Common myeloid progenitor, CD34-positive (primary cell): ENCODE measurements at places on chromosomes 1 and 21.

GRCh38 chr1:111795401-111795800 lies 39.7 kb downstream of the DDX20 start:
- no peaks in the 10 kb centered on the region for H3K36me3 ChIP-seq
- no peak for DNase-seq

GRCh38 chr1:17914131-17914530 lies 159.0 kb downstream of the ACTL8 start:
- no peak overlapping the region for H3K4me3 ChIP-seq
- H3K36me3 ChIP-seq: no peaks in the 10 kb centered on the region
- H3K4me1 ChIP-seq: no peaks in the 10 kb centered on the region
- H3K27ac ChIP-seq: no peak overlapping the region
- DNase-seq: no peak

GRCh38 chr1:192265516-192266173 lies 51.1 kb upstream of the RGS21 start:
- DNase-seq: peak; percentile 56
- H3K27ac ChIP-seq: no peak overlapping the region
- no peak overlapping the region for H3K4me3 ChIP-seq

DNA sequence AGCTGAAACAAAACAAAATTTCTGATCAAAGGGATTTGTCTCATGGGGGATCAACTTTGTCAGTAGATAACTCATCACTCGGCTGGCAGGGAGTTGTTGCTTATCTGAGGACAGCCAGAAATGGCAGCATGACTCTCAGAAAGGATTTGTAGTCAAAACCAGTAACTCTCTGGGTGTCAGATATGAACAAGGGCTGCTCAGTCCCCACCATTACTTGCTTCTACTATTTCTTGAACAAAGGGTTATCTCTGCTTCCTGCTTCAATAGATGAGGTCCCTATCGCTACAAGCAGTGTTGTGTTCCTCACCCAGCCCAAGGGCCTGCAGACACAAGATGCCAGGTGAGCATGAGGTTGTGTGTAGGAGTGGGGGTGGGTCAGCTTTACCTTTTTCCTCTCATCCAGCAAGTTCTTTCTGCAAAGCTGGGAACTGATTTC lies 116.2 kb downstream of the PTBP2 start:
- no peak overlapping the region for H3K4me3 ChIP-seq
- H3K4me1 ChIP-seq: no peaks in the 10 kb centered on the region
- H3K27ac ChIP-seq: no peak overlapping the region
- no peaks in the 10 kb centered on the region for H3K27me3 ChIP-seq
- DNase-seq: no peak

- H3K36me3 ChIP-seq: no peaks in the 10 kb centered on the region
- H3K27me3 ChIP-seq: no peaks in the 10 kb centered on the region
- H3K27ac ChIP-seq: no peak overlapping the region
- no peaks in the 10 kb centered on the region for H3K4me1 ChIP-seq
- no peak overlapping the region for H3K4me3 ChIP-seq
- no peak for DNase-seq
Observed at GRCh38 chr1:217982331-217983050, 302.6 kb upstream of the RRP15 start.

GRCh38 chr1:16338961-16339360 lies 13.3 kb downstream of the FBXO42 start:
- H3K36me3 ChIP-seq: no peaks in the 10 kb centered on the region
- H3K27ac ChIP-seq: no peak overlapping the region
- DNase-seq: no peak
- H3K27me3 ChIP-seq: no peaks in the 10 kb centered on the region
- H3K4me1 ChIP-seq: peaks cover 3% of the 10 kb centered on the region

DNA sequence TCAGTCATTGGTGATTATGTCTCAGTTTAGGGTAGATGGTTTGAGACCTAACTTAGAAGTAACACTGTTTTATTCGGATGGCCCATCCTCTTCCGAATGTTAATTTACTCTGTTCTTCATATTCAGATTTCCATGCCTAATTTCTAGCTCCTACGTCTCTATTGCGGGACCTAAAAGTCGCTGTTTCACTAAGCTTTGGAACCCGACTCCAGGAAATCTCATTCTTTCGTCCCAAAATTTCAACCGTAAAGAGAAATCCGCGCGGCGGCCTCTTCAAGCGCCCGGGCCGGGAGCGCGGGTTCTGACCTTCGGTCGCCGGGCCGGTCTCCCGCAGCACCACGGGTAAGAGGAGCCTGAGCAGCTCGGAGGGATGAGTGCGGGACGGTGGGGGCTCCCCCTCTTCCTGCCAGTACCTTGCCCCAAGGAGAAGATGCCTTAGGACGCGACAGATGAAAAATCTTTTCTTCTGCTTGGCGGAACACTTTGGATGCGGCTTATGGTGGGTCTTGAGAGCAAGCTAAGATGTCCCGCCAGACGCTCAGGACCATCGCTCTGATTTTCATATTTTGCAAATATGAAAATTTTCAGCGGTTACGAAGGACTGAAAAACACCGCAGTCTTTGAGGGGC lies 128.7 kb downstream of the PPIAL4G start:
- H3K27me3 ChIP-seq: peaks cover 17% of the 10 kb centered on the region
- peaks cover 22% of the 10 kb centered on the region for H3K4me1 ChIP-seq
- H3K4me3 ChIP-seq: peak overlapping the region; percentile 27
- H3K27ac ChIP-seq: no peak overlapping the region
- H3K36me3 ChIP-seq: no peaks in the 10 kb centered on the region

DNA sequence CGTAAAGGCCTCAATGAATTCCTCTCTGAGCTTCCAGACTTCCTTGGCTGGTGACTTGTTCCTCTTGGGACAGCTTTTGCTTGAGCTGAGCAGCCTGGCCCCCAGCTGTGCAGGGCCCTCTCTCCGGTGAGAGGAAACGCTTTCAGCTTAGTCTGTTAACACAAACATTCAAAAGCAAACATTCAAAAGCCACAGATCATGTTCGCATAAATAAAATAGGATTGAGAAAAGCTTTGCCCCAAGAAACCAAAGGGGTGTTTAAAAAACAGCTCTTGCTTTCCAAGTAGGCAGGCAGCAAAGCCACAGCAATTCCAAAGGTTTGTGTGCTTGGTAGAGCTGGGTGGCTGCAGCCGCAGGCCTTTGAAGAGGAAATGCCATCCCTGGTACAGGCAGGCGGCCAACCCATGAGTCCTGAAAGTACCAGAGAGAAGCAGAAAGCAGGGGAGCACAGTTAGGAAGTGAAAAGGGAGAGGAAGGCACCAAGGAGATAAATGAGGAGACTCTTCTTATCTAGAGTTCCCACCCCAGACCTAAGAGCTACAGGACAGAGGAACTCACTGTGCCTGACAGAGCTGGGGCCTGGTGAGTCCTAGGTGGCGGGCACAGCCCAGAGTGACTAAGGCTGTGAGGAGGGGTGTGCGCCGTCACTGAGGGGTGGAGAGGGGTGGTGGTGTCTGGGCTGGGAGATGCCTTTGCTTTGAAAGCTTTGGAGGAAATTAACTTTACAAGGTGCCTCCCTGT lies 48.4 kb downstream of the CCN1 start:
- peak overlapping the region; percentile 22 for H3K27ac ChIP-seq
- no peaks in the 10 kb centered on the region for H3K27me3 ChIP-seq
- H3K4me3 ChIP-seq: no peak overlapping the region
- H3K36me3 ChIP-seq: no peaks in the 10 kb centered on the region

DNA sequence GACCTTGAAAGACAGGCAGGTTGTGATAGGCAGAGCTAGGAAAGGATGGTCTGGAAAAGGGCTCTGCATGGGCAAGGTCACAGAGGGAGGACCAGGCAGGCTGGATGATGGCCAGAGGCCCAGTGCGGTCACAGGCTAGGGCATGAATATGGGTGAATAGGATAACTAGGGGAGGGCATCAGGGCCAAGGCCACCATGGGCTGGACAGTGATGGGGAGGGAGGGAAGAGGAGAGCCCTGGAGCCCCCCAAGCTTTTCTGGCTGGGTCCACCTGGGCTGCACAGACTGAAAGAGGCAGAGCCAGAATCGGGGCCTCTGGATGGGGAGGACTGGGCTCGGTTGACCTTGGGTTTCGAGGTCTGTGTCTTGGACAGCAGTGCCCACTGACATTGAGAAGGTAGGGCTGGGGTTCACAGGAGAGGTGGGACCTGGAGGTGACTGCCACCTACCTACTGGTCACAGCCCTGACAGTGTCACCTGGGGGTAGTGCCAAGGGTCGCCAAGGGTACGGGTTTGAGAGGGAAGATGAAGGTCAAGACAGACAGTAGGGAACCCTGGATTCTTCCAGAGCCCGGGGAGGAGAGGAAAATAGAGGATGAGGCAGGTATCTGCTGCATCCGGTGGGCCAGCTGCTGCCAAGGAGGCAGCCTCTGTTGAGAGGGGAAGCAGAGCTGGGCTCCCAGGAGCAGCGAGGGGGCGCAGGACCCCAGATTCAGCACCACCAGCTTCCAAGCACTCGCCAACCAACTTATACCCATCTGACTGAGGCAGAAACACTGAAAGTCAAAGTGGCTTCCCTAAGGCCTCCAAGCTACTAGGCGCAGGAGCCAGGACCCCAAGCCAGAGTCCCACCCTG lies 6.1 kb upstream of the NPHP4 start:
- no peak overlapping the region for H3K4me3 ChIP-seq
- peaks cover 6% of the 10 kb centered on the region for H3K36me3 ChIP-seq
- H3K27me3 ChIP-seq: no peaks in the 10 kb centered on the region
- no peak overlapping the region for H3K27ac ChIP-seq
- H3K4me1 ChIP-seq: peaks cover 31% of the 10 kb centered on the region

- H3K36me3 ChIP-seq: no peaks in the 10 kb centered on the region
- no peaks in the 10 kb centered on the region for H3K27me3 ChIP-seq
- no peak for DNase-seq
- H3K4me3 ChIP-seq: no peak overlapping the region
- no peak overlapping the region for H3K27ac ChIP-seq
Observed at GRCh38 chr1:114368560-114369255, 142.3 kb downstream of the TRIM33 start.

DNA sequence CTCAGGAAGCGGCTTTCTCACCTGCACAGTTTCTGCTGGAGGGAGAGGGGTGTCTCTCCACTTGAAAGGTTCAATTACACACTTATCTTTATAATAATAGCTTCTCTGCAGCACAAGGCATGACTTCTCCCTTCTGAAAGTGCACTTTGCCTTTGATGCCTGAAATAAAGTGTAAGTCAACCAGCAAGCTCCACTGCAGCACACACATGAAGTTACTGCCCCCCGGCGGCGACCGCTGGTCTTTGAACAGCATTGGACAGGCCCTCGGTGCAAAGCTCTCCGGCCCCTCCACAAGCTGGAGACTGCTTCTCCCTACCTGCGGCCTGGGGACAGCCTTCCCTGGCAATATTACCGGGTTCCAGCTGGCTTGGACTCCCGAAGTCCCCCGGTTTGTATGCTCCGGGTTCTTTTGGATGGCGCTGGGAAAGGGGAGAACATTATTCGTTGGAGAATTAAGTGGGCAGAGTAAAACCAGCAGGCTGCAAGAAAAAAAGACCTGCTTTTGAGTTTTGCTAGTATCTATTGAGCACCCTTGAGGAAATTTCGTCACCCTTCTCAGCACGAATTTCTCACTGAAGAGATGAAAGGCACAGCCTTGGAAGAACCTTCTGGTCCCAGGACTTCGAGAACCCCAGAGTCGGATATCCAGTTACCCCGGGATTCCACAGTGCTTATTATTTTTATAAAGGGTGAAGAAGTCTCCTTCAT lies 11.8 kb downstream of the RCAN1 start:
- H3K4me1 ChIP-seq: no peaks in the 10 kb centered on the region
- H3K27ac ChIP-seq: no peak overlapping the region
- DNase-seq: peak; percentile 83
- no peak overlapping the region for H3K4me3 ChIP-seq
- no peaks in the 10 kb centered on the region for H3K36me3 ChIP-seq

GRCh38 chr1:160169553-160170399 lies 18.4 kb downstream of the ATP1A4 start:
- H3K4me1 ChIP-seq: peaks cover 25% of the 10 kb centered on the region
- DNase-seq: peak; percentile 19
- H3K36me3 ChIP-seq: no peaks in the 10 kb centered on the region

GRCh38 chr1:60052601-60053000 lies 21.0 kb downstream of the C1orf87 start:
- no peaks in the 10 kb centered on the region for H3K4me1 ChIP-seq
- H3K36me3 ChIP-seq: no peaks in the 10 kb centered on the region
- H3K27ac ChIP-seq: no peak overlapping the region
- no peak for DNase-seq
- no peak overlapping the region for H3K4me3 ChIP-seq

GRCh38 chr1:161987303-161987702 lies 36.4 kb downstream of the OLFML2B start:
- H3K4me1 ChIP-seq: peaks cover 3% of the 10 kb centered on the region
- no peak overlapping the region for H3K4me3 ChIP-seq
- H3K27me3 ChIP-seq: no peaks in the 10 kb centered on the region
- H3K27ac ChIP-seq: no peak overlapping the region

- no peak overlapping the region for H3K4me3 ChIP-seq
- DNase-seq: no peak
- H3K36me3 ChIP-seq: peaks cover 63% of the 10 kb centered on the region
- no peaks in the 10 kb centered on the region for H3K4me1 ChIP-seq
- H3K27me3 ChIP-seq: no peaks in the 10 kb centered on the region
Observed at GRCh38 chr1:19220991-19221390, 10.9 kb upstream of the UBR4 start.

DNA sequence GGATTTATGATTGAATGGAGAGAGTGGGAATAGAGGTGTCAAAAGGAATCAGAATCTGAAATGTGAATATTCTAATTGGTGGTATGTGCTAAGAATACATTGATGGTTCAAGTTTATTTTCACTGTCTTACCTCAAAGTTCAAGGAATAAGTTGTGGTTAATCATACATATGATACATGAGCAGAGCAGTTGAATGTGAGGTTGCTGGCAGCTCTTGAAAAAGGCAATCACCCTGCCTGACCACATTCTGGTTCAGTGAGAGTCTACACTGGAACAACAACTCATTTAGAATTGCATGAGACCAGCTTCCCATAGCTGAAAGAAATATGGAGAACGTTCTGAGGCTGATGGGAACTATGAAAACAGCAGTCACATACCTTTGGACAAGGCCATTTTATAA lies 68.3 kb upstream of the ARHGAP29 start:
- no peak for DNase-seq
- H3K4me1 ChIP-seq: peaks cover 10% of the 10 kb centered on the region
- H3K4me3 ChIP-seq: no peak overlapping the region
- no peaks in the 10 kb centered on the region for H3K36me3 ChIP-seq
- H3K27ac ChIP-seq: no peak overlapping the region

DNA sequence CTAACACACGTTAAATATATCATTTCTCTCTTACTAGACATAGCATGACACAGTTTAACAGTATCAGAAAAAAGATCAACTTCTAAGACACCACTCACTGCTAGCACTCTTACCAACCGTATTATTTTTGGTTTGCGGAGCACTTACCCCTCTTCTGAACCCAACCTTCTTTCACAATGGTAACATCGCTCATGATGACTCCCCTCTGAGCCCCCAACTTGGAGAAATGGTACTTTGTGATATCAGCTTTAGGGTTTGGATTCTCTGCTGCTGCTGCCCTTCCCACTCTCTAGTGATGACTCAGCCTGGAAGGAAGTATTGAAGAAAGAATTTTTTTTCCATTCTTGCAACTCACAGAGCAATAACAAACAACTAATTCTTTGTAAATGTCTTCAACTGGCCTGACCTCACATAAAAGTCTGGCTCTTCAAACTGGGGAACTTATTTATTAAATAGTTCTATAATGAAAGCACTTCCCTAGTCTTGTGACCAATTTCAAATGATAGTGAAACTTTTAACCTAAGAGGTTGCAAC lies 7.0 kb downstream of the AKT3 start:
- H3K4me3 ChIP-seq: peak overlapping the region; percentile 53
- H3K27ac ChIP-seq: peak overlapping the region; percentile 70
- no peaks in the 10 kb centered on the region for H3K27me3 ChIP-seq
- H3K36me3 ChIP-seq: peaks cover under 1% of the 10 kb centered on the region
- DNase-seq: peak; percentile 69
- peaks cover 16% of the 10 kb centered on the region for H3K4me1 ChIP-seq
